LoVo (cell line): ENCODE measurements at places on chromosomes 16 and 17.
A peak's percentile ranks its signal among the peaks of the same experiment; 100 is the strongest.

DNA sequence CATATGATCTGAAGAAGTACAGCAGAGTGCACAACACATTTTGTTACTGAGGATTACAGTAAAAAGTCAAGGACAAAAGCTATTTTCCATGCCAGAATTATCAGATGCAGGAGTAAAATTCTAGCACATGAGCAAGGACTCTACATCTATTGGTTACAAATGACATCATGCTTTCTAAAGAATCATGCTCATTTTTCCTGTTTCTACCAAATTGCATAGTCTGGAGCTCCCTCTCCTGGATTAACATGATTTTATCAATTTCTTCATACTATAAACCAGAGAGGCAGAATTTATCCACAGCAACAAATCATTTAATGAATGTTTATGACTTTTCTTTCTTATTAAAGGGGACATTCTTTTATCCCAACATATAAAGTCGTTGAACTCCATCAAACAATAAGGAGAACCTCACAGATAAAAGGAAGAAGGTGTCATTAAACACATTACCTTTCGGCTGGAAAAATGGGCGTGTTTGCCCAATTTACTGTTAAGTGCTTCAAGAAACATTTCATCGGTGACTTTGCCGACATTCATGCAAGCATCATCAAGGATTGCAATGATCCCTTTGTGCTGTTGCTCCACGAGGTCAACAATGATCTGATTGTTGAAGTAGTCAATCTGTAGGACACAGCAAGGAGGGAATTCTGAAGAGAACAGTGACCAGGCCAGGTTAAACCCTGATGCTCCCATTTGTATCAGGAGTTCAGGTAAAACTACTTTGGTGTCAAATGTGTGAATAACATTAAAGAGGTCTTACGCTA lies 121.7 kb downstream of the MYO1D start:
- peak; percentile 1 for DNase-seq

DNA sequence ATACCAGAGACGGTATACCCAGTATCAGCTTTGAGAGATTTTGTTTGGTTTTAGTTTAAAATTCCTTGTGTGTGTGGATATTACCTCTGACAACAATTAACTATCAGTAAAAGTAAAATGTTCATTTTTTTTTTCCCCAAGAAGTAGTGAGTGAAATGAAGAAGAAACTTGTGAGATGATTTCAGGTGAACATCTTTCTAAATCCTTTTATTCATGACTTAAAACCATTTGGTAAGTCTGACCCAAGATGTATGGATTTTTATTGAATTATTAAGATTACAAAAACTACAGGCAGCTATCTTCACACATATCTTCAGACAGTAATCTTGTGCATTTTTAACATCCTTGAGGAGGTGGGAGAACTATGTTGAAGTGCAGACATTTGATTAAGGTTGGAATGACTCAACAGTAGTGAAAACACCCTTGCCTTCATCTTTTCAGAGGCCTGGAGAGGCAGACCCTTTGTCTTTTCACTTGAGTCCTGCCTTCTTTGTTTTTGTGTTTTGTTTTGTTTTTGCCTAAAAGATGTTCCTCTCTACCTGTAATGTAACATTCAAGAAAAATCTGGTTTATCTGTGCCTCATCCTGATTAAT lies 240.3 kb upstream of the TBX2 start:
- DNase-seq = no peak

DNA sequence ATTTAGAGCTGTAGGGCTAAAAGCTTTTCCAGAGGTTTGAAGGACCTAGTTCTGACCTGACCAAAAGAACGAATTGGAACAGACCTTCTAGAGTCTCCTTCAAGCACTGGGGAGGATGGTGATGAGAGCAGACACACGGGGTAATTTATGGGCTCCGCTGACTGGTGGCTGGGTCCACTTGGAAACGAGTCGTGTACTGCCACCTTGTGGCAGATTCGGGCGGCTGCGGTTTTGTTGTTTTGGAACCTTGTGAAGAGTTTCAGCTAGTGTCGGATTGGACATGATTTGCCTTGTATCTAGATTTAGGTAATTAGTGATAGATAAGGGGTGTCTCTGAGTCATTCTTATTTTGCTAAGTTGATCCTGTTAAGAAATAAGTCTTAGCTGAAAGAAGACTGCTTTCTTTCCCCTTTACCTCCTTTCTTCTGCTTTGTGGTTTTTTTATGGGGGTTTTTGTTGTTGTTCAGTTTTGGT lies 98.9 kb downstream of the AATF start:
- DNase-seq = peak; percentile 58

DNA sequence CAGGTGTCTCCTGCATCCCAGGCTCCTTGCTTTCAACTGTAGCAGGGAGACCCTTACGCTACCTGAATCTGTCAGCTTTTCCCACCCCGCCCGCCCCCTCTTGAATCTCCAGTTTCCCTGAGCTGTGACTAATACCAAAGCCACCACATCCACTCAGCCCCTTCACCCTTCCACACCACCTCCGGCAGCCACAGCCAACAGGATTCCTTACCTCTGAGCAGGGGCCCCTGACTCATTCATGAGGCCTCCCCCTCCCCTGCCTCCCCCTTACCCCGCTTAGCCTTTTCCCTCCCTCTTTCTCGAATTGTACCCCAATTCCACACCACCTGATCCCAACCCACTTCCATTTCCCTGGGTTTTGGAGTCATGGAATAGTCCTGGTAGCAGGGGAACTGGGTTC lies 2.3 kb downstream of the STX1B start:
- no peak for DNase-seq

DNA sequence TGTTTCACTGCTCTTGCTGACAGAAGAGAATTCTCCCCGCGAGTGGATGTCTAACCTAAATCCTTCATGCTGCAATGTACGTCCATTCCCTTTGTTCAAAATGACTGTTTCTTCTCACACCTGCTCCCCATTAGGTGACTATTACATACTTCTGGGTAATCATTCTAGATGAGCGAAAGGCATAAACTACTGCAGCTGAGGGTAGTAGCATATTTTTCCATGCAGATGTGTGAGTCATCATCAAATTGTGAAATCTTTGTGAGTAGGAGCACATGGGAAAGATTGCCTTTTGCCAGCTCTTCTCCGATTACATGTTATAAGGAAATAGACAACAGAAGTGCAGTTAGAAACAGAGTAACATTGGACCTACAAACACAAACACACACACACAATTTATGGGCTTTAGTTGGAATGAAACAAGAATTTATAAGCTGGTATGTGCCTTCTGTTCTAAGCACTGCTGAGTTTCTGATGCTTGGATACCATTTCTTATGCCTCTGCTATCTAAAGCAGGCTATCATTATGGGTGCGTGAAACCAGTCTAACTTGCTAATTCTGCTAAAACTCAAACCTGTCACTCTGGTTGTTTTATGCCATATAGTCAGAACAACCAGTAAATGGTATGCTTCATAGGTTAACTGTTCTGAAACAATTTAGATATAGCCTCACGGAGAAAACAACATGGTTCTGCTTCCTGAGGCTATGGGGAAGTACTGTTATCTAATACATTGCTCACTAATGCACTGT lies 346.9 kb upstream of the PSMD7 start:
- peak; percentile 34 for DNase-seq

DNA sequence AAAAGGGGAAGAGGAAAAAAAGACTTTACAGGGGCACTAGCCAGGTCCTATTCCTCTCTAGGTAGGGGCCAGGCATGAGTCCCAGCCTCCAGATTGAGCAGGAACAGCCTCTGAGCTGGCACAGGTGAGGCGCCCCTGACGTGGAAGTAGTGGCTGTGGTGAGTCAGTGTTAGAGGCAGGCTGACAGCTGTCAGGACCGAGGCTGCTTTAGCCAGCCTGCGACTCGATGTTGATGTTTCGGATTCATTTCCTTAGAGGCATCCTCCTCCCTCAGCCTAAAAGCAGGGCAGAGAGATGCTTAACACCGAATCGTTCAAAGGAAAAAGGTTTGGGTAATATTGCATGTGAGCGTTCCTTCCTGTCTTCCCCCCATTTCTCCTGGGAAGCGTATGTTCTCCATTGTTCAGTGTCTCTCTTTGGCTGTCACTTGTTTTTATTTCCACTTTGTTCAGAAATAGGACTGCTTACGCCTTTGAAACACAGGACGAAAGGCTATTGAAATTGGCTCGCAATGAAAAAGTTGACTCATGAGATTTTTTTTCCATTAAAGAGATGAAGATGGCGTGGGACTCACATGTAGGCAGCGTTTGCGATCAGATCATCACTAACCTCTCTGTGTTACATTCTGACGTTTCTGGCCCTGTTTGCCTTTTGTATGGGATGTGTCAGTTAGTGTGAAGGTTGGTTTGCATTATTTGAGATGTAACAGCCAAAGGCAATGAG lies 1.3 kb downstream of the KIAA0513 start:
- peak; percentile 63 for DNase-seq

DNA sequence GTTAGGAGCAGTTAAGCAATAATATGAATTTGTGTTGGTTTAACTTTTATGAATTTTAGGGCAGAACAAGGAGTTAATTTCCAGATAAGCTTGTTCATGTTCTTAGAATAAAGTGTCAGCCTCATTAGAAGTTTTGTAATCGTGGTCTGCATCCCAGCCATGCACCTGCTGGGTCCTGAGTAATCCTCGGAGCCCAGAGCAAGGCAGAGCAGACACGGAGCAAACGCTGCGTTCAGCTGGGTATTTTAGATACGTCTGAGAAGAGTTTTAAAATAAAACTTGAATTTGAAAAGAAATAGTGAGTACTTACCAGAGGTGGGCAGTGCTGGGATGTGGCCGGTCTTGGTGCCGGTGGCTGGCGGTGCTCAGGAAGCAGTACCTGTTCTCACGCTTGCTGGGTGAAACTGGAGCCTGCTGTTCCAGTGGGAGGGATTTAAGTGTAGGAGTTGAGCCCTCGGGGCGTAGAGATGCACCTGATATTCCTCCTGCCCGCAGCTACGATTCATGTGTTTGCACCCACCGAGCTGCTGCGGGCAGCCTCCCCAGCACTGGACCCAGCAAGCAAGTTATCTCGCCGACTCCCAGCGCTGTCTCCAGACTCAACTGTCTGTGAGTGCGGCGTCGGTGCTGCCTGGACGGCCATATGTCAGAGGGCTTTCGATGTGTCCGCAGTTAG lies at the start of gene ZNF750:
TSS of gene ZNF750 (minus strand) at position 406 of the 676 bp plus-strand sequence. CDS start 7,568 bp downstream, outside the sequence.
- no peak for DNase-seq

- no peak for DNase-seq
These were observed 38.1 kb upstream of the METRNL start for GRCh38 chr17:83041305-83041704.

- no peak for DNase-seq
These were observed 9.8 kb downstream of the CHST6 start for GRCh38 chr16:75485230-75486013.

DNA sequence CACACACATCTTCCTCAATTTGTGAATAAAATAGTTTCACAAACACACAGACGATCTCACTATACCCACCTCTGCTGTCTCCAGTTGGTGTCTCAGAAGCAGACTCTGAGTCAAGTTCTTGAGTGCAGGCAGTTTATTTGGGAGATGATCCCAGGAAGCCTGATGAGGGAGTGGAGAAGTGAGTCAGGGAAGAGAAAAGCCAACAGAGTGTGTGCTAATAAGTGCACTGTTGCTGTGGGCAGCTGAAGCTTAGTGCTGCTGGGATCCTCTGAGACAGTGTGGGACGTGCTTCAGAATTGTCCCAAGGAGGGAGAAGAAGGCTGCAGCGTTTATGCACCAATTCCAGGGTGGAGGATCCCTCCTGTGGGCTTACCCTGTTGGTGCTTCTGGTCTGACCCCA lies 423.2 kb upstream of the C16orf82 start:
- no peak for DNase-seq

- no peak for DNase-seq
These were observed 4.8 kb downstream of the TMEM170A start for GRCh38 chr16:75459691-75460090.

DNA sequence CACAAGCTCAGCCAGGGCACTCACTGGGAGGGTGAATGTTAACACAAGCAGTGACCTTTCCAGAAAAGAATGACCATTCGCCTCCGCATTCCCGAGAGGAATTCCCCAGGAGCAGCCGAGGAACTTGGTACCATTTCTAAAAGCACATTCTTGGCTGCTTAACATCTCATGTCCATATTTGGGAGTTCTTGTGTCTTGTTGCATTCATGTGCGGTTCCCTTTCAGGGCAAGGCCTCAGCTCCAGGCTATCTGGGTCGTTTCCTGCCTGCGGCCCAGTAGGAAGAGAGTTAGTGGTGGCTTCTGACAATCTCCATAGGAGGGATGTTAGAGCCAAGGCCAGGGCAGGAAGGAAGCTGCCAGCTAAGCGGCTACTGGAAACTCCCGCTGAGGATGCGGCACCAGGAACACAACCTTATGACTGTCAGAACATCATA lies 27.8 kb upstream of the MEAK7 start:
- DNase-seq = no peak

GRCh38 chr16:22188595-22189442 lies 17.3 kb upstream of the EEF2K start:
- peak; percentile 87 for DNase-seq

DNA sequence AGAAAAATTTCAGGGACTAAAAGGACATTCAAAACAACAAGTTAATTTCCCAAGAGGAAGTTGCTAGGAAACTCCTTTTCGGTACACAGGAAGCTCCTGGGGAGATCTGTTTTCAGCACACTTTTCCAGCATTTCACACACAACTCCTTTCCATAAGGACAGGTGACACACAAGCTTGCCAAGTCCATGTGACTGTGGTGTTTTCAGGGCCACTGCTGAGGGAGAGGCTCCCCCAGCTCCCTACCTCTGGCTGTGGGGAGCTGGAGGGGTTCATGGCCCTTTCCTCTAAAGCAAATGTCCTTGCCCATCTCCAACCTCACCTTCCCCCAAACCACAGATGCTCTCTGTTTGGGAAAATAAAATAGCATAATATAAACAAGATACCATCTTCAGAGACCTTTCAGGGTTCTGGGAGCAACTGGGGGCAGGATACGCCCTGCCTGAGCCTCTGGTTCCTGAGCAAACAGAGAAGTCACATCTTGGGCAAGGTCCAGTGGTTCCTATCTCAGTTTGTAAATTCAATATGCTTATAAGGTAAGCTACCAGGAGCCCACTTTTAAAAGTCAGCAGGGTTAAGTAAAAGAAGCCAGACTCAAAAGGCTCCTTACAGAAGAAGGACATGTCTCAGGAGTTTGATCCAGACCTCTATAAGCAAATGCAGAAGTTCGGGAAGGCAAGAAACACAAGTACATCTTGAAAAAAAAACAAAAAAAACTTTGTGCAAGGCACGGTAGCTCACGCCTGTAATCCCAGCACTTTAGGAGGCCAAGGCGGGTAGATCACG lies 3.0 kb downstream of the PDZD9 start:
- DNase-seq = no peak

GRCh38 chr17:65332779-65333178 lies 195.6 kb downstream of the RGS9 start:
- no peak for DNase-seq
